Right atrium auricular region (tissue), 2 donors: ENCODE measurements at places on chromosomes 3 and 15. TPM values are rescaled to one million over a fixed set of nuclear protein-coding genes. Genes with fewer than 3 reads are reported as not detected.

Gene P3H2
- total RNA-seq, result 5.1 TPM

Gene PLA1A
- total RNA-seq, result 6.7 TPM

Gene DZIP1L
- 4.6 TPM for total RNA-seq

Gene CCDC13
- total RNA-seq, result 0.35 TPM

Gene MAP2K5
- 6.7 TPM for total RNA-seq
